ENCODE measurements at places on chromosomes 12 and 14.

DNA sequence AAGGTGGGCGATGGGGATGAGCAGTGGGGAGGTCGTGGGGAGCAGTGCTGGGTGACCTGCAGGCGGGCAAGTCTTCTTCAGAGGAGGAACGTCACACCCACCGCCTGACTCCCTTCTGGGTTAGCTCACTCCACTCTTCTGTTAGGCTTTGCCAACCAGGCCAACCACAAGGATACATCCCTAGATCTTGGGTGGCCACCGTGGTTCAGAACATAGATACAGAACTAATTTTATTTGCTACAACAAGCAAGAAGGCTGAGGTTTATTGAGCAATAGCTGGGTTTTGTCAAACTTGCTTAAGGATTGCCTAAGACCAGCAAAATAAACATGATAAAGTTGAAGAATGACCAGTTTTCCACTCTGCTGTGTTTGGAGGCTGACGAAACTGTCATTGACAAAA is 109.4 kb downstream of the DACT1 start:
- DNase-seq = peak; percentile 76

GRCh38 chr12:12182703-12183365 is 84.0 kb downstream of the LRP6 start:
- no peak for DNase-seq

- no peak for DNase-seq
These were observed 181.0 kb downstream of the C12orf42 start for GRCh38 chr12:103314786-103315185.

GRCh38 chr12:104306943-104307654 is 3.6 kb downstream of the EID3 start:
- no peak for DNase-seq

DNA sequence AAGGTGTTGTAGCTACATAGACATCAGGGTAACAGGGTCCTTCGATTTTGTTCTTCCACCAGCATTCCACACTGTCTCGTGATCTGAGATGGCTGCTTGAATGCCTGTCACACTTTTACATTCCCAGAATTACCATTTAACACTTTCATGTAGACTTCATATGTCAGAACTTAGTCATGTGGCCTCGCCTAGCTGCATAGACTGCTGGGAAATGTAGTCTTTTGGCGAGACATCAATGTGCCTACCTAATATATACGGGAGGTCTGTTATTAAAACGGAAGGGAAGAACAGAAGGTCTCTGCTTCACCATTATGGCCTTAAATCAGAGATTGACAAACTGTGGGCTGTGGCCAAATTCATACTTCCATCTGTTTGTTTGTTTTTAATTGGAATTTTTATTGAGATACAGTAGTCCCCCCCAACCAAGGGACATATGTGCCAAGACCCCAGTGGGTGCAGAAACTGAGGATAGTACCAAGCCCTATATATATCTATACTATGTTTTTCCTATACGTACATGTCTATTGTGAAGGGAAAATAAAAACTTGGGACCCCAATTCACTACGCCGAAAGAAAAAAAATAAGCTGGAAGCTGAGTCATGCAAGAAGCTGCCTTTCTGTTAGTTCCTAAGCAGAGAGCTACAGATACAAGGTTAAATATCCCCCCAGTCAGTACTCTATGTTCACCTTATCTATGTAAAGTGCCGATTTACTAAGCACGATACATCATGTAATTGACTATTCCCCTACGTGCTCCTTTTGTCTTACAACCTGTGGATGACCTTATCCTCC is 11.3 kb upstream of the HRK start:
- no peak for DNase-seq

- no peak for DNase-seq
These were observed 127.7 kb upstream of the SFSWAP start for GRCh38 chr12:131583090-131583712.

- DNase-seq = no peak
These were observed 180.0 kb downstream of the RBM19 start for GRCh38 chr12:113786107-113786506.

DNA sequence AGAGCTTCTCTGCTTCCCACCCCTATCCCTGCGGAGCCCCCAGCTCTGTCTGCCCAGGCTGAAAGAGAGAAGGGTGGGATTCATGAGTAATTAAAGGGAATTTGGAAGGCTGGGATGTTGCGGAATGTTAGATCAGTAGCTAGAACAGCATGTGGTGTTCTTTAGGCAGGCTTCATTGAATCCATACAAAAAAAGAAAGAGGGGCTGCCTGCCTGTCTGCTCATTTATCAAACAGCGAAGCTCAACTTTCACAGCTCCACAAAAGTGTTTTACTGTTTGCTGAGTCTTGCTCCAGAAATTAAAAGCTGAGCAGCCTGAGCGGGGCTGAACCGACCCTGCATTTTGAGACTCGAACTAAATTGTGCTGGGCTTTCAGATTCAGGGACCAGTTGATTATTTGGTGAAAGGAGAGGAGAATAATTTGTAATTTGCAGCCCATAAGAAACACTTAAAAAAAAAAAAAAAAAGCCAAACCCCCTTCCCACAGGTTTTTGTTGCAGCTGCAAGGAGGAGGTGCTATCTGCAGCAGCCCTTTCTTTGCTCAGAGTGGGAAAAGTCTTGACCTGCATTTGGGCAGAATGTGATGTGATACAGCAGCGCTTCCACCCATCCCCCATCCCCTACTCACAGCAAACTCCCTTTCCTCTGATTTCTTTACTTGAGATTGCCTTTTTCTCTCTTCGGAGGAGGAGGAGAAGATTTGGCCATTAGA is 89.7 kb downstream of the RFX4 start:
- no peak for DNase-seq

DNA sequence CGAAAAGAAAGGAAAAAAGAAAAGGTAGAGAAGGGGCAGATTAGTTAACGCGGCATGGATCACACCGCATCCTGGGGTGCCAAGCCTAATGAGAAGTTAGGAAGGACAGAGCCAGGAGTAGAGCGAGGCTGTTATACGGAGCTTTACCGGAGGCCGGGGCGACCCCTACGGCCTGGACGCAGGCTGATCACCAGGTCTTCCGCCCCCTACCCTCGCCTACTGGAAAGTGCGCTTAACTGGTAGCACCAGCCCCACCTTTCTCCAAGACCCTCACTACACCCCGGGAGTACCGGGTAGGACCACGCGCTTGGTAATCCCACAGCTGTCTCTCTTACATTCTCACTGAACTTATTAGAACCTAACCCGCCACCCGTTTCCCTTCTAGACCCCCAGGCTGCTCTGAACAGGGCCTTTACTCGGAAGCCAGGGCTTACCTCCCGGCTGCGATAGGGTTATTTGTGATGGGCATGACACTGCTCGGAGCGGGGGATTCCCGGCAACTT is 33.8 kb downstream of the WBP11 start:
- no peak for DNase-seq

- DNase-seq = no peak
These were observed 180.9 kb downstream of the RAD51B start for GRCh38 chr14:68000511-68000910.

GRCh38 chr12:74899031-74899829 is 310.4 kb downstream of the KCNC2 start:
- DNase-seq = no peak

DNA sequence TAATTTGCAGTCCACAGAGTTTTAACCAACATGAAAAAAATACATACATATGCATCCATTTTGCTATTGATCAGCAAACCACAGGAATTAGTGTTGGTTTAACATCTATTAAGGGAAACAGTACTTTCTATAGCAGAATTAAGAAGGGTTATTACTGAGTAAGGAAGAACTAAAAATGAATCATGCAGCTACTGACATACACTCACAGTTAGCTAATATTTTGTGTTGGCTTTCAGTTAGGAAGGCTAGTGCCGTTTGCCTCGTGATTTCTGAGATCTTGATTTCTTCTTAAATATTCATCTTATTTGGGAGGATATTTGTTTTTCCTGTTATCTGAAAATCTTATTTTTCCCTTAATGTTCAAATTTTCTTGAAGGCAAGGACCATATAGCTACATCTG is 423.4 kb downstream of the NOVA1 start:
- no peak for DNase-seq

DNA sequence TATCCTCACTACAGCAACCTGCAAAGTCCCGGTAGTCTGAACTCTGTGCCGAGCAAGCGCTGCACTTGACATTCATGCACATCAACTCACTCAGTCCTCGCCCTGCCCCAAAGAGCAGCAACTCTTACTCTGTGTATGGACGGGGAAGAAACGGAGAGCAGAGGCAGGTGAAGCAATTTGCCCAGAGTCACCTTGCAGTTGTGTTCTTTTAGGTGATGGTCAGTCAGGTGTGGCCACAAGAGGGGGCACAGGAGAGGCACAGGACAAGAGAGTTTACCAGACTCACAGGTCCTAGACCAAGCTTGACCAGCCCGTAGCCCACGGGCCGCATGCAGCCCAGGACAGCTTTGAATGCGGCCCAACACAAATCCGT is 39.1 kb downstream of the TSPAN11 start:
- DNase-seq = no peak

- peak; percentile 96 for DNase-seq
These were observed 464 bp upstream of the STRN3 start for GRCh38 chr14:31026450-31027235.

- DNase-seq = peak; percentile 38
These were observed 228.2 kb upstream of the SYT1 start for GRCh38 chr12:78636231-78636855.

- no peak for DNase-seq
These were observed 100.5 kb upstream of the SLC38A2 start for GRCh38 chr12:46472893-46473633.

GRCh38 chr12:55974308-55974730 is 441 bp downstream of the RAB5B start:
- peak; percentile 77 for DNase-seq

DNA sequence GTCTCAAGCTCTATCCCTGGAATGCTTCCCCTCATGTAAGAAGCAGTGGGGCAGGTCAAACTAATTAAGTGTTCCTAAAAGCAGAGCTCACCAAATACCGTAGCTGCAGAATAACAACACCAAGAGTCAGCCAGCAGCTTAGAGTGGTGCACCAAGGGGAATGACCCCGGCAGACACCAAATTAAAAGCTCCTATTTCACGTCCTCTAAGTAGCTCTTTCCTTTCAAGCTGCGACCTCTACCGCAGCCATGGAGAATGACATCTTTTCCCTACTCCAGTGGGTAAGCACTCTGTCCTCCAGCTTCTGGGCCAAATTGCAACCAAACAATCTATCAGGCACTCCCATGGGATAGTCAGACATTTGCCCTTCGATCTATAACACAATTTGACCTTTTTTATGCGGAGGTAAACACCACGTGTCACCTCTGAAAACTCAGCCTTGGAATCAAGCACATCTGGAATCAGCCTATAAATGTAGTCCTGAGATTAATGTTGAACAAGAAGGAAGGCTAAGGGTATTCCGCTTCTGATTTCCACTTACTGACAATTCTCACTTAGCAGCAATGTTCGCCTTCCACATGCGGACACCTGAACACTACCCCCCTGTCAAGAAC is 67.6 kb upstream of the CDKN3 start:
- DNase-seq = peak; percentile 36

GRCh38 chr14:74863274-74863673 is 12.7 kb downstream of the PROX2 start:
- DNase-seq = peak; percentile 88

GRCh38 chr12:6468283-6468575 is 2.2 kb downstream of the VAMP1 start:
- DNase-seq = peak; percentile 28

- DNase-seq = no peak
These were observed 487.2 kb upstream of the SOX5 start for GRCh38 chr12:24436667-24437066.

- peak; percentile 71 for DNase-seq
These were observed 2.9 kb upstream of the RAB35 start for GRCh38 chr12:120119271-120119973.

DNA sequence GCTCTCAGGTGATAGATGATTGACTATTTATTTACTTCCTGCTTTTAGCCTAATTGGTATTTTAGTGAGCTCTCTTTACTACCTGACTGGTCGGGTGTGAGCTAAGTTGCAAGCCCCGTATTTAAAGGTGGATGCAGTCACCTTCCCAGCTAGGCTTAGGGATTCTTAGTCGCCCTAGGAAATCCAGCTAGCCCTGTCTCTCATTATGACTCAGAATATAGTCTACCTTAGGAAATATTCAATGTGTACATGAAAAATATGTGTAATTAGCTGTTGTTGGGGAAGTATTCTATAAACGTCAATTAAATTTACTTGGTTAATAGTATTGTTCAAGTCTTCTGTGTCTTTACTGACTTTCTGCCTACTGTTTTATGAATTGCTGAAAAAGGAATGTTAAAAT is 306.9 kb upstream of the DIO2 start:
- DNase-seq = no peak

GRCh38 chr12:17928708-17929366 is 161.2 kb downstream of the RERGL start:
- no peak for DNase-seq

All from suppressor macrophage treated with lipopolysaccharide for 1 hour (primary cell).